ENCODE measurements at places on chromosomes 4 and X. TPM values are rescaled to one million over a fixed set of nuclear protein-coding genes. Genes with fewer than 3 reads are reported as not detected.

DNA sequence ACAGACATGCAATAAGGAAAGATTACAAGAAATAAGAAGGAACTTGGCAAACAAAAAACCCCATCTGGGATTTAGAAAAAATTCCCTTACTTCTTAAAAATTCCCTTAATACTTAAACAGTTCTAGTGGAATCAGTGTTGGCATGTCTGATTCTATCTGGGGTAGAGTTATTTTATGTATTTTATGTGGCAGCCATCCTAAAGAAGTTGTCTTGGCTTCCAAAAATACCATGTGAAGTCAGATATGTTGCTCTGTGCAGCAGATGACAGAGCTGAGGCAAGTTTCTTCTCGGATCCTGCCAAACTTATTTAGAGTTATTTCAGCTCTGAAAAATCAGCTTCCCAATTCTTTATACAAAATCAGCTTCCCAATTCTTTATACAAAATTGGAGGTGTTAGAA lies 14.7 kb downstream of the YY2 start:
- DNase-seq = no peak

DNA sequence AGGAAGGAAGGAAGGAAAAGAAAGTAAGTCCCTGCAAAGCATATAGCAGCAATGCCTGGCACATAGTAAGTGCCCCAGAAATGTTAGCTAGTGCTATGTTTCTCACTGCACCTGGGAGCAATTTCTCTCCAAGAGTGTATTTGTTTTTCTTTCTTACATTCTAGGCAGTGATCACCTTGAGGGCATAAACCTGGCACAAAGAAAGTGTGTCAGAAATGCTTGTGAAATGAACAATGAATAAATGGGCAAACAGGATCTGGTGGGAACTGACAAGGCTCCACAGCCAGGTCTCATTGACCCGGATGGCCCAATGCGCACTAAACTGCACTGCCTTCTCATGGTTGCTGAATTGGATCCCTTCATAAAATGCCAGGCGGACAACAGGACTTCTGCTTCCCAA lies 316.4 kb downstream of the LDB2 start:
- DNase-seq = no peak

DNA sequence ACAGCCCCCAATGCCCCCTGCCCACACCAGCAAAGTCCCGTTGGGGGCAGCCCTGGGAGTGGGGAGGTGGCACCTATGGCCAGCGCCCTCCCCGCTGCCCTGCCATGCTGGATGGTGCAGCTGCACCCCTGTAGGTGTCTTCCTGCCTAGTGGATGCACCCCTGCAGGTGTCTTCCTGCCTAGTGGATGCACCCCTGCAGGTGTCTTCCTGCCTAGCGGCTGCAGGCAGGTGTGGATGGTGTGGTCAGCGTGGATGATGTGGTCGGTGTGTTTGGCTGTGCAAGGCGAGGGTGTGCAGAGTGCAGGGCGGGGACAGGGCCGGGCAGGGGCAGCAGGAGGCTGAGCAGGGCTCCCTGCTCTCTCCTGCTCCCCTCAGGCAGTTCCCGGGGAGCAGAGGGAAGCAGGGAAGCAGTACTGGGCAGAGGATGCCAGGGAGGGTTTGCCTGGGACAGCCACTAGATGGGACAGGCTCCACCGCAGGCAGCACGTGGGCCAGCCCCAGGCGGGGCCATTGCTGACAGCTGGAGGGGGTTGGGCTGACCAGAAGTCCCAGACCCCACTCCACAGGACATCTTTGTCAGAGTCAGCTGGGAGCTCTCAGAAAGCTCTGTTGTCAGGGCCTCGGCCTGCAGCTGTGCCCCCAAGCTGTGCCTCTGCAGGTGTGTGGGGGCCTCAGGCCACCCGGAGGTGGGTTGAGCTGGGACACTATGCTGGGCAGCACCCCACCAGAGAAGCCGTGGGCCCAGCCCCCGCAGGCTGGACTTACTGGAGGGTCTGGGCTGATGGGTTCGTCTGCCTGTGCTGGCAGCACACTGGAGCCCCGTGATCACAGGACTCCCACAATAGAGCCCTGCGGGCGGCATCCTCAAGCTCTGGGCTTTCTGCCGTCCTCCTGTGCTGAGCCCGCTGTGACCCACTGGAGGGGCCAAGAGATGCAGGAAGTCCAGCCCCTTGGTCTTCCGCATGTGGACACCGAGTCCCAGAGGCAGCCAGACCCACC lies 23.7 kb downstream of the DOK7 start:
- no peak for DNase-seq

DNA sequence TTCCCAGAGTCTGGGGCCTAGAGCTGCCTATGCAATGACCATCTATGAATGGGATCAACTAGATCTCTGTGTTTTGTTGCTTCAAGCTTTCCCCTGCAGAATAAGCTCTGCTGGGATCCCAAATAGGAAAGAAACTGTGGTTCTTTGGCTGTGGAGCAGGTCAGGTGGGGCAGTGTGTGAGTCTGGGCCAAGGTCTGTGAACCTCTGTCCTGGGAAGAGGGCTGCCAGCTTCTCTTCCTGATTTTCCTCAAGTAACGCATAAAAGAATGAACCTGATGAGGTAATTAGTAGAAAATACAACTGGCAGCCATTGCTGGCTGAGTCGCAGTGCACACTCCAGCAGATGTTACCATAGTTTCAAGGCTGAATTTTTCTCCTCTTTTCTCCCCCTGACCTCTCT lies 4.6 kb upstream of the PIN4 start:
- no peak for DNase-seq

DNA sequence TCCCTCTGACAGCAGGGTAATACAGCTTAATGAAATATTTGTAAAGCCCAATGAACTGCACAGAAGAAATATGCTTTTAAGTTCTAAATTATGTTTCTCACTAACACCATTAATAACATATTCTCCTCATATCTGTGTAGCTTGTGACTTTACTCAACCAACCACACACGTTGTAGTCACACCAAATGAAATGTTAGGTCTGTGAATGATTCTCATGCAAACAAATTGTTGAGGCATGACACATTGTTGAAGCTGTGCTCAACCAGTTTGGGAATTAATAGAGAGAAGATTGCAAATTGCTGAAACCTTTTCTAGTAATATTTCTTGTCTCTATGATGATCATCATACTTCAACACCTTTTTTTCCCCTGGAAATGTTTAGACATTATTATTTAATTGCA lies 645.9 kb downstream of the PCDH7 start:
- DNase-seq = no peak

- DNase-seq = no peak
These were observed 10.3 kb downstream of the RTL5 start for GRCh38 chrX:72121383-72121782.

Gene TMSB4X
- total RNA-seq = not detected

- no peak for DNase-seq
These were observed 49.5 kb downstream of the CLCN4 start for GRCh38 chrX:10206317-10206716.

- DNase-seq = no peak
These were observed 19.1 kb downstream of the IRF2 start for GRCh38 chr4:184455299-184455698.

DNA sequence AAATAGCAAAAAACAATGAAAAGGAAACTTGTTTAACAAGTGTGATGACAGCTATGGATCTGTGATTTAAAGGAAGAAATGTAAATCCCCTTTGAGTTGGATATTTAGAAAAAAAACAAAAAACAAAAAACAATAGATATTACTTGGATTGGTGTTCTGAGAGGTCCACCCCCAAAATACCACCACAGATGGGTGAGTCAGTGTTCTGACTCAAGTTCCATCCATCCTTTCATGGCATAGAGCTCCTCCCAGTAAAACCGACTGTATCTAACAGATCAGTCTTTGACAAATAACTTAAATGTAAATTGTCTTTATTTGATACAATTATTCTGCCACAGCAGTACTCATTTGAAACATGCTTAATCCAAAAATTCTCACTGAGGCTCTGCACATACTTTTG lies 27.4 kb downstream of the TMPRSS11B start:
- no peak for DNase-seq

Gene ADH1B
- total RNA-seq = not detected

DNA sequence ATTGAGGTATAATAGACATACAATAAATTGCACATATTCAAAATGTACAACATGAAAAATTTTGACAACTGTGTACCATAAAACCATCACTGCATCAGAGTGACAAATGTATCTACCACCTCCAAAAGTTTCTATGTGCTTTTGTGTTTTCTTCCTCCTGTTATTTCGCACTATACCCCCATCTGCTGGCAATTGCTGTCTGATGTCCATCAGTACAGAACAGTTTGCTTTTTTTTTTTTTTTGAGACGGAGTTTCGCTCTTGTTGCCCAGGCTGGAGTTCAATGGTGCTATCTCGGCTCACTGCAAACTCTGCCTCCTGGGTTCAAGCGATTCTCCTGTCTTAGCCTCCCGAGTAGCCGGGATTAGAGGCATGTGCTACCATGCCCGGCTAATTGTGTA lies 154.3 kb upstream of the GIMD1 start:
- peak; percentile 46 for DNase-seq

GRCh38 chrX:115553171-115553570 lies 7.8 kb upstream of the PLS3 start:
- no peak for DNase-seq

GRCh38 chr4:15402146-15402545 lies 25.7 kb upstream of the C1QTNF7 start:
- DNase-seq = no peak

Gene SH2D1A
- 0.13 TPM for total RNA-seq

Gene DDIT4L
- total RNA-seq = 0.55 TPM

Gene NPY2R
- total RNA-seq = not detected

DNA sequence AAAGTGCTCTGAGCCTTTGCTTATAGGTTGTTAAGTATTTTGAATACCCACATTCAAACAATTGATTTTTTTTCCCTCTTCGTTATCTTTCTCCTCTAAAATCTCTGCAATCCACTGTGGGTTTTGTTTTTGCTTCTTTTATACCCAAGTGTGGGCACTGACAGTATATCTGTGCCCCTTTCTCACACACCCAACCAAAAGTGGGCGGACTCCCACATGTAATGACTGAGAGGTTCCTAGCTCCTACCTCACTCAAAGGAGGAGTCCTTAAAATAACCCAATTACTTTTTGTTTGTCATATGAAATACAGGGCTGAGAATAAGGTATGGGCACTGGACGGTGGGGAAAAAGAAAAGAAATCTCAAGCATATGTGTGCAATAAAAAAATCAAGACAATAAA lies 51.7 kb downstream of the PPARGC1A start:
- DNase-seq = no peak

GRCh38 chrX:1388651-1389050 lies 3.3 kb downstream of the SLC25A6 start:
- DNase-seq = no peak

Gene GLOD5
- not detected for total RNA-seq

Data from SK-MEL-5 (cell line).